NCI-H2081 treated with DMSO at 0.1 percent for 48 hours (cell line): ENCODE measurements at places on chromosomes 2 and 18.

DNA sequence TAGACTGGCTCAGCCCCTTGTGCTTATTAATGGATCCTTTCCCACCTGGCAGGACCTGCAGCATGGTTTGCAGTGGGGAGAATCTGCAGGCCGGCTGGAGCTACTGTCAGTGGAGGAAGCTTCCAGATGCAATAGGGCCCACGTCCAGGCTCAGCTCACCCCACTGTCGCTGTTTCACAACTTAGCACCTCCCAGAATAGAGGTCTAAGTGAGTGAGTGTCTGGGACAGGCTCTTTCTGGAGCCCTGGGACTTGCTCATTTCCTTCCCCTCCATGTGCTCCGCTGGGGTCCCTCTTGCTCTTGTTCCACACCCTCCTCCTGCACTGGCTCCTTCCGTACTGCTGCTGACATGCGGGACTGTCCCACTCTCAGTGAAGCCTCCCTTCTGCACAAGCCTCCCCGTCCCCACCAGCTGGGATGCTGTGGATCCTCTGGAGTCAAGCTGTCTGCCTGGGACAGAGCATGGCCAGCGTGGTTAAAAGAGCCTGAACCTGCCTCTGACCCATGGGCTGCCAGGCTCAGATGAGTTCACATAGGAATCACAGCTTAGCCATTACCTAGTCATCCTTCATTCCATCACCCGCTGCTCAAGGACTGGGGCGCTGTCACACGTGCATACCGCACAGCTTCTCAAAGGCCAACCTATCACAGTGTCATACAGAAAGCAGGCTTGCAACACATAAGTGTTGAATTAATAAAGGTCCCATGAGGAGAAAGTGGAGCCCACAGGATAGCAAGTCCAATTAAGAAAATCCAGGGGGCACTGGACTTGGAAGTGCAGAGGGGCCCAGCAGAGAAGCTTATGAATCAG, 135.9 kb downstream of the ACKR3 start:
- no peak for DNase-seq

DNA sequence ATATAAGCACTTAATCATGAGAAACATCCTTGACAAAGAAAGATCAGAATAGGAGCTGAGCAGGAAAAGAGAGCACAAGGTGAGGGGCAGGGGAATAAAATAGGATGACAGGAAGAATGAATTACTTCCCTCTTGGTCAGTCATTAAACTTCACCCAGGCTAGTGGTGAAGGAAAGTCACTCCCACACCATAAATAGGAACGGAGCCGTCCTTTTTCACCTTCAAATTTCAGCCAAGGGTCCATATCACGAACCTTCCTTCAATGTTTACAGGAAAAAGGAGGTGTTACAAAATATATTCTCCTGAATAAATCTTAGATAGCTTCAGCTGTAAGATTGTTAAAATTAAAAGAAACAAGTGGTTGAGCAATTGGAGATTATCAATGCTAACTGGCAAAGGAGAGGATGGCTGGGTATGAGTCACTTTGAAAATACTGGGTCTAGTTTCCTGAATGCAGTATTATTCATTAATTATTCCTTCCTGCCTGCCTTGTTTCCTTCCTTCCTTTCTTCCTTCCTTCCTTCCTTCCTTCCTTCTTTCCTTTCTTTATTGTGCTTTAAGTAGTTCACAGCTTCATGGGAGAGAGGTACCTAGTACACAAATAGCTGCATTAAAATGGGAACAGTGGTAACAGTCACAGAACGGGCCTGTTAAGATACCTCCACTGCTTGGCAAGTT, 292.3 kb upstream of the ID2 start:
- no peak for DNase-seq

GRCh38 chr2:23432531-23432930, 47.6 kb downstream of the KLHL29 start:
- DNase-seq, result no peak

GRCh38 chr18:78632111-78632541, 347.5 kb upstream of the SALL3 start:
- DNase-seq, result no peak

GRCh38 chr2:210195101-210195852, 24.1 kb upstream of the KANSL1L start:
- no peak for DNase-seq

DNA sequence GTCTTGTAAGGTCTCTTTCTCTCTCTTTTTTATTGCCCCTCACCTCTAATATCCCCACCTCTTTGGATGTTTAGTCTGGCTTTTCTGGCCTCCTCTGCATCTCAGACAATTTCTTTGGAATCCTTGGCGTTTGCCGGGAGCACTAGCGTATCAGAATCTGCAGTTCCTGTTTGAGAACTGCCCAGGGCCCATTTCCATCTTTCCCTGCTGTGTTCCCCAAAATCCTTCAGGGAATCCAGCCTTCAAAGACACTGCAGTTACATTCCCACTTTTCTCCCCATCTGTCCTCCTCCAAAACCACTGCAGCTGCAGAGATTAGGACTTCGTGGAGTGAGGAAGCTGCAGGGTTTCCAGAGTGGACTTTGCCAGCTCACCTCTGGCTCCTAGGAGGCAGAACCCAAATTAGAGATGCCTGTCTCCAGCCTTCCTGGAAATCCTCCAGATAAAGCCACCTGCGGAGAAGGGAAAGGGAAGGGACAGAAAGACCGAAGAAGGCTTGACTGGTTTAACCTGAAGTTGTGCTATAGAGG, 2.7 kb downstream of the VSNL1 start:
- no peak for DNase-seq

GRCh38 chr18:57904535-57904934, 101.4 kb upstream of the ATP8B1 start:
- no peak for DNase-seq

GRCh38 chr2:216548901-216549331, 50.3 kb downstream of the RPL37A start:
- DNase-seq, result no peak

GRCh38 chr2:237596520-237597195, 6.1 kb upstream of the RAB17 start:
- no peak for DNase-seq

DNA sequence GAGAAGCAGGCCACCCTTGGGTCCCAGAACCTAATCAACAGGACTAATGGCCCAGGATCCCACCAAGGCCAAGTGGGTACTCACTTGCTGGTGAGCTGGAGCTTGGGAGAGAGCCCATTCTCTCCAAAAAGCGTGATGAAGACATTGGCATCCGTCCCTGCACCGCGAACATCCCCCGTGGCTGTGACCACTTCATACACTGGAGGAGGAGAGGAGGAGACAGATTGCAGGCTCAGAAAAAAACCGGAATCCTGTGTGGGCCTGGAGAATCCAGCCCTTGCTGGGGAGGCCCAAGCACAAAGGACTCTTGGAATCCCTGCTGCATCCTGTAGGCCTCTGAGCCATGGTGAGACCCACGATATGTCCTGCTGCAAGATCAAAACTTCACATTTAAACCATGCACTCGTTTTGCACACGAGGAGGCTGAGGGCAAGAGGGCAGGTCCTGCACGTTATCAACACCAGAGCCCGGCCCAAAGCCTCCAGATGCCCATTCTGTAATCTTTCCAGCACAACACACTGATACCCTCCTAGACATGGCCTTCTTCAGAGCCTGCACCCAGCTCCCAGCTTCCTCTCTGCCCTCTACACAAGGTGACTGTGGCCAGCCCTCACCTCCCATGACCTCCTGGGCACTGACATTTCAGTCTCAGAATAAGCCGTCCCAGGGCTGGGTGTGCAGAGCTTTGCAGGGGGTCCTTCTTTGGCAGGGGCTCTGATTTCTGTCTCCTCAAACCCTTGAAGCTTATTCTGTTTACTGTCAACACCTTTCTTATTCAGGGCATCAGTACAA, 7.8 kb downstream of the LOXHD1 start:
- DNase-seq, result no peak

GRCh38 chr2:153386481-153386897, 92.1 kb downstream of the RPRM start:
- DNase-seq, result no peak
